ENCODE measurements at places on chromosomes 11 and 22. TPM values are rescaled to one million over a fixed set of nuclear protein-coding genes. Genes with fewer than 3 reads are reported as not detected.

GRCh38 chr11:95985174-95985808 is 61.4 kb upstream of the MTMR2 start:
- no peak for DNase-seq

DNA sequence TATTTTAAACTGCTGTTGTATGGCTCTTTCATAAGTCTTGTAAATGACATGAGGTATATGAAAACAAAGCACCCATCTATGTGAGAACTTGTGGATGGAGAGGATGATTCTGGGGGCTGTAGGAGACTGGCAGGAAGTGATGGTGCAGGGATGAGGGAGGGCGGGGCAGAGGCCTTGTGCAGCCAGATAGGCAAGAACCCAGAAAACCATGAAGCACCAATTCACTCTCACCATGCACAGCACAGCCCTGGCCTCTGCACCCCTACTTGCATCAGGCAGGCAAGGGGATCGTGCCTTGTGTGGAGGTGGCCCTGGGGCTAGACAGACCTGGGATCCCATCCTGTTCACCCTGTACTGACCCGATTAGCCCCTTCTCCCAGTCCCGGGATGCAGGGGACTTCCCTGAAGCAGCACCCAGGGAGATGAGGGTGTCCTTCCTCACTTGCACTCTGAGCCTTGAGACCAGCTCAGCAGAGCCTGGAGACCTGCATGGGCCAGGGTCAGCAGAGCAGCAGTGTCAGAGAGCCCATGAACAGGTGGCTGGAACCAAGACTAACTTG is 85.5 kb downstream of the MORC2 start:
- no peak for DNase-seq

KRTAP5-2 gene
- total RNA-seq = not detected

WBP2NL gene
- 0.39 TPM for total RNA-seq

DNA sequence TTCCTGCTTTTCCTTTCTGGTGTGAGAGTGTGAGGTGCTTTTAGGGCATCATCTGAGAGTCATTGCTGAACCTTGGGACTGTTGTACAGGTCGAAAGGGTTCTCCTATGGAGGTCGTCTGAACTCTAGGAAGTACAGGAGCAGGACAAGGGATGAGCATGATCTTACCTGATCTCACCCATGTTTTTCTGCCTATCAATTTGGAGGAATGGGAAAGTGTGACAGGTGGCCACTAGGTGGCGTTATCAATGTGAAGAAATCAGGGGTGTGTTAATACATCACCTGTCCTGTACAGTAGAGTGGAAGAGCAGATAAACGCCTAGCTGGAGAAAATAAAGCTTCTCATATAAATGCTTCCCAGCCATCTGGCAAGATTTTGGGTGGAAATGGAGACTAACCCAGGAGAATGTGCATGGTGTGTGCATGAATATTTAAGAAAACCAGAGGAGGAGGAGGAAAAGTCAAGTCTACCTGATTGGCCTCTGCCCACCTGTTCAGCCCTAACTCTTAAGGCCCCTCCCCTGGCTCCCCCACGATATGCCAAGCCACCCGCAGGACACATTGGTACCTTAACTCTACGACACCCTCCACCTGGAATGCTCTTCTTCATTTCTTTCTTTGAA is 72.0 kb upstream of the NARS2 start:
- no peak for DNase-seq

NNMT gene
- not detected for total RNA-seq

CYB5R3 gene
- total RNA-seq = 49.7 TPM

DNA sequence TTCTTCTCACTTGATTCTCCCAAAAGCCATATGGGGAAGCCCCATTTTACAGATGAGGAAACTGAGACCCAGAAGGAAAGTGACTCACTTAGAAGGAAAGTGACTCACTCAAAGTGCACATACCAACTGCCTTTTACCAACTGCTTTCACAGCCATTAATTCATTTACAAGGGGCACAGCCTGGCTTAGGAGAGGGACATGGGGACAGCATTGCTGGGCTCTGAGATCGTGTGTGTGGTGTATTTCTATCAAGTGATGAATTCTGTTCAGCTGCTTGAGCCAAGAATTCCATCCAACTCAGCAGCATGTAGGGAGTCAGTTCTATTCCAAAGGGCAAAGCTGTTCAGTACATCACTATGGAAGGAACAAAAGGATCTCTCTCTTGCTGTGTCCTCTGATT is 23.5 kb upstream of the PAK1 start:
- no peak for DNase-seq

- no peak for DNase-seq
These were observed 77.9 kb downstream of the PIWIL3 start for GRCh38 chr22:24696551-24697001.

- DNase-seq = no peak
These were observed 43.2 kb upstream of the TP53AIP1 start for GRCh38 chr11:128985880-128986279.

DNA sequence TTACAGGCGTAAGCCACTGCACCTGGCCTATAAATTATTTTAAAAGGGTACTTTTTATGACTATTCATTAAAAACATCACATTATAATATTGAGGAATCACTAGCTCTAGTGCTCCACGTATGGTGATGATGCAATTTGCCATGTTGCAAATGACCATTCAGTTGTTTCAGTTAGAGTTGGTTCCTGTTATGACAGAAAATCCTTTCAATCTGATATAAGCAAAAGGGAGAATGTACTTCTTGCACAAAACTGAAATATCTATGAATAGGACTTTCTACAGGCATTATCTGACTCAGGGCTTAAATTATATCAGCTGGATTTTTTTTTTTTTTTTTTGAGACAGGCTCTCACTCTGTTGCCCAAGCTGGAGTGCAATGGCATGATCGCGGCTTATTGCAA is 45.6 kb upstream of the RRM1 start:
- DNase-seq = no peak

DNA sequence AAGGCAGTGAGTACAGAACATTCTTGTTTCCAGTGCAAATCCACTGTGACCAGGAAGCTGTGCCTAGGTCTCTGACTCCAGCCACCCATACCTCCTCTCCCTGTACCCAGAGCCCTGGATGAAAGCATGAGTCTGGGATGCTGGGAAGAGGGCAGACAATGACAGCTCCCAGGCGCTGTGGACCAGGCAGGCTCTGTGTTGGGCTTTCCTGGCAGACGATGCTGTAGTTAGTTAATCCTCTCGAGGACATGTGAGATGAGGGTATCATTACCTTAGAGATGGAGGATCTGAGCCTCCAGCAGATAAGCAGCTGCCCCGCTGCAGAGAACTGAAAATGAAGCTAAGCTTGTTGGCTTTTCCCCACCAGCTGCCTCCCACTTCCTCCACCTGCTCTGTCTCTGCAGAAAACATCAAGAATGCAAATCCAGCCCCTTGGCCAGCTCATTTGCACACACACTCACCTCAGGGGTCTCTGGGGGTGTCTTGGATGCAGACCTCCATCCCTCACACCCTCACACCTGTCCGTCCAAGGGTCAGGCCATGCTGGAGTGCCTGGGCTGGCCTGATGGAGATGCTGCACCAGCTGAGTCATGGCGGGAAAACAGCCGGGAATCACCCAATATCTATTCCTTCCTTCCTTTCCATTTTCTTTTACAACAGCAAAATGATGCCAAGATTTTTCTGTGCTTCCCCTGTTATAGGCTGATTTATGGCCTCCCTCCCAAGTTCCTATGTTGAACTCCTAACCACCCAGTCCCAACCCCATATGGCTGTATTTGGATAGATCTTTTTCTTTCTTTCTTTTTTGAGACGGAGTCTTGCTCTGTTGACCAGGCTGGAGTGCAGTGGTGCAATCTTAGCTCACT is 94.9 kb upstream of the SEPTIN5 start:
- no peak for DNase-seq

GRCh38 chr22:38040953-38041759 is 16.0 kb upstream of the PICK1 start:
- no peak for DNase-seq

DNA sequence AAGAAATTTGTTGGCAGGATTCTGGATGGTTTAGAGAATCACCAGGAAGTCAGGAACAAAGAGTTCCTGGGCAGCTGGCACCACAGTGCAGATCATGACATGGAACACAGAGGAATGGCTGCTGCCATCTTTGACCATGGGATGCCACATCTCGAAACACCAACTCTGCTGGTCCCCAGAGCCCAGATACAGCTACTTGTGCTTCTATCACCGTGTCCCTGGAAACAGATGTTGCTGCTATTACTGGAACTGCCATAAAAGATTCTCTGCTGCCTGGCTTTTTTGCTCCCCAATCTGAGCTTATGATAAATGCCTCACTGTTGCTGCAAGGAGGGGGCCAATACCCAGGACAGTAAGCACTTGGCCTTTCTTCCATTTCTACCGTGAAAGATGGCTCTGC is 185.2 kb downstream of the CSNK2A3 start:
- DNase-seq = no peak
